Activated CD4-positive, alpha-beta memory T cell treated with anti-CD3 and anti-CD28 coated beads, Interleukin-2, amount 10 ng/mL, durations not matched to agents 7 days and 5 days (primary cell): ENCODE measurements at places on chromosomes 13 and 19. TPM values are rescaled to one million over a fixed set of nuclear protein-coding genes. Genes with fewer than 3 reads are reported as not detected.

- no peak overlapping the region for H3K4me3 ChIP-seq
- no peak overlapping the region for H3K27ac ChIP-seq
- no peaks in the 10 kb centered on the region for H3K4me1 ChIP-seq
- DNase-seq: no peak
- peaks cover 25% of the 10 kb centered on the region for H3K36me3 ChIP-seq
These were observed 31.8 kb downstream of the TFDP1 start for GRCh38 chr13:113616281-113616906.

GRCh38 chr13:33193428-33193974 is 92.1 kb downstream of the STARD13 start:
- H3K27ac ChIP-seq: no peak overlapping the region
- no peak for DNase-seq
- H3K4me3 ChIP-seq: no peak overlapping the region
- peaks cover 7% of the 10 kb centered on the region for H3K27me3 ChIP-seq
- H3K36me3 ChIP-seq: no peaks in the 10 kb centered on the region

GRCh38 chr13:28611654-28612131 is 47.2 kb upstream of the POMP start:
- H3K36me3 ChIP-seq: no peaks in the 10 kb centered on the region
- H3K4me1 ChIP-seq: peaks cover 24% of the 10 kb centered on the region
- H3K27ac ChIP-seq: peak overlapping the region; percentile 69
- H3K27me3 ChIP-seq: peaks cover 3% of the 10 kb centered on the region
- peak; percentile 46 for DNase-seq

NRTN gene
- 0.43 TPM for total RNA-seq

RASIP1 gene
- 0.15 TPM for total RNA-seq

ZNF90 gene
- total RNA-seq: 8.5 TPM

GRCh38 chr13:28531845-28532387 is 37.0 kb upstream of the FLT1 start:
- peaks cover 39% of the 10 kb centered on the region for H3K27me3 ChIP-seq
- peaks cover 6% of the 10 kb centered on the region for H3K36me3 ChIP-seq
- H3K27ac ChIP-seq: no peak overlapping the region
- H3K4me3 ChIP-seq: no peak overlapping the region
- no peak for DNase-seq

DNA sequence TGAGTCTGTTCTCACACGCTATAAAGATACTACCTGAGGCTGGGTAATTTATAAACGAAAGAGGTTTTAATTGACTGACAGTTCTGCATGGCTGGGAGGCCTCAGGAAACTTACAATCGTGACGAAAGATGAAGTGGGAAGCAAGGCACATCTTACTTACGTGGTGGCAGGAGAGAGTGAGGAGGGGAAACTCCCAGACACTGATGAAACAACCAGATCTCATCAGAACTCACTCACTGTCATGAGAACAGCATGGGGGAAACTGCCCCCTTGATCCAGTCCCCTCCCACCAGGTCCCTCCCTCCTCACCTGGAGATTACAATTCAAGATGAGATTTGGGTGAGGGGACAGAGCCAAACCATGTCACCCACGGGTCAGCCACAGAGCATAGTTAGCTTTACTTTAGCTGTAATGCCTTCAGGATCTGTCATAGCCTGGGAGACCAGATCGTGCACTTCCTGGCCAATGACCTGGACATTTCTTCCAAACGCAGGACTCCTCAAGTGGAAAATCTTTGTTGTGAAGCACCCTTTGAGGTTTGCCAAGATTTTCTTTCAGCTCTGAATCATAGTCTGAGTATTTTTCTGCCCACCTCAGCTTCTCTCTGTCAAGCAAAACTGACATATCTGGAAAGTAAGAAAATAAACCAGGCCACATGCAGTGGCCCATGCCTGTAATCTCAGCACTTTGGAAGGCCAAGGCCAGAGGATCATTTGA is 25.2 kb upstream of the HIF3A start:
- peaks cover 4% of the 10 kb centered on the region for H3K4me1 ChIP-seq
- H3K27ac ChIP-seq: no peak overlapping the region
- H3K4me3 ChIP-seq: no peak overlapping the region
- no peaks in the 10 kb centered on the region for H3K36me3 ChIP-seq
- peaks cover 50% of the 10 kb centered on the region for H3K27me3 ChIP-seq

NLRP7 gene
- not detected for total RNA-seq

RFPL4A gene
- total RNA-seq: not detected

- H3K4me3 ChIP-seq: no peak overlapping the region
- H3K4me1 ChIP-seq: no peaks in the 10 kb centered on the region
- H3K27me3 ChIP-seq: no peaks in the 10 kb centered on the region
These were observed 94.3 kb downstream of the MBNL2 start for GRCh38 chr13:97316390-97316789.

GRCh38 chr13:90154311-90154960 is 1193.1 kb upstream of the MIR17HG start:
- no peak overlapping the region for H3K27ac ChIP-seq
- H3K4me3 ChIP-seq: no peak overlapping the region
- H3K36me3 ChIP-seq: no peaks in the 10 kb centered on the region
- no peaks in the 10 kb centered on the region for H3K27me3 ChIP-seq
- no peaks in the 10 kb centered on the region for H3K4me1 ChIP-seq
